ENCODE measurements at places on chromosomes 6 and 20. TPM values are rescaled to one million over a fixed set of nuclear protein-coding genes. Genes with fewer than 3 reads are reported as not detected.

- no peak for DNase-seq
Observed at GRCh38 chr20:21340991-21341697, 38.0 kb downstream of the XRN2 start.

DNA sequence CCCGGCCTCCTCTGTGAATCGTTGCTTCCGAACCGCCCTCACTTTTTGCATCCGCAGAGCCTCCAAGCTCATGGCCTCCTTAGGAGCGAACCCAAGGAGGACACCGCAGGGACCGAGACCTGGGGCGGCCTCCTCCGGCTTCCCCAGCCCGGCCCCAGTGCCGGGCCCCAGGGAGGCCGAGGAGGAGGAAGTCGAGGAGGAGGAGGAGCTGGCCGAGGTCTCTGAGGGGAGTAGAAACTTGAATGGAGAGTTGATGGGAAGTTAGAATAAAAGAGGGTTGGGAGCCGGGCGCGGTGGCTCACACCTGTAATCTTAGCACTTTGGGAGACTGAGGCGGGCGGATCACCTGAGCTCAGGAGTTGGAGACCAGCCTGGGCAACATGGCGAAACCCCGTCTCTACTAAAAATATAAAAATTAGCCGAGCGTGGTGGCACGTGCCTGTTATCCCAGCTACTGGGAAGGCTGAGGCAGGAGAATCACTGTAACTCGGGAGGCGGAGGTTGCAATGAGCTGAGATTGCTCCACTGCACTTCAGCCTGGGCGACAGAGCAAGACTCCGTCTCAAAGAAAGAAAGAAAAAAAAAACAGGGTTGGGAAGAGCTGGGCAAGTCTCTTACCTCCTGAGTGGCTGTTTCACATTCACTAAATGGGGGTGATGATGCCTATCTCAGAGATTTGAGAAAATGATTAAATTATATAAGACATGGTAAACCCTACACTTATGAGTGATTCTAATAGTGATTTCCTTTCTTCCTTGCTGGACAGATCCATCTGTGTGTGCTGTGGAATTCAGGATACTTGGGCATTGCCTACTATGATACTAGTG lies 805 bp downstream of the MSH5 start:
- DNase-seq = peak; percentile 53

- DNase-seq = no peak
Observed at GRCh38 chr20:46915575-46916257, 21.1 kb downstream of the EYA2 start.

DNA sequence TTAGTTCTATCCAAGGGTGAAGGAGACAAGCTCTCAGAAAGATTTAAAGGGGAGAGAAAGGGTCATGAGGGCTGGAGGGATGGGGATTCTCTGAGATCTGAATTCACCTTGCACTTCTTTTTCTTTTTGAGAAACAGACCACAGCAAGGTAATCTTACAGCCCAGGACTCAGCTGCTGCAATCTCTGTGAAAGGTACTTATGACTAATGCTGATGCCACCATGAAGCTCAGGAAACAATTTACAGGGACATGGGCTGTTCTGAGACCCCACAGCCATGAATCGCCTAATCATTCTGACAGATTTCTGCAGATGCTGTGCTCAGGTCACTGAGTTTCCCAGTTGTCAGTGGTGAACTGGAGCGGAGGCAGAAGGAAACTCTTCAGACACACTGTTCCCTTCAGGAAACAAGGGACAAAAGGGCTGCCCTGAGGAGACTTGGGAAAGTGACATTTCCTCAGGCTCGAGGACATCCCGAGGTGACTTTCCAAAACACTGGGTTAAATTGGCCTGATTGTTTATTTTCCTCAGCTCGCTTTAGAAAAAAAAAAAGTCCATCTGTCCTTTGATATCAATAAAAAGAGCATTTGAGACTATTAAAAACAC lies 103.8 kb upstream of the PLCB4 start:
- no peak for DNase-seq

DNA sequence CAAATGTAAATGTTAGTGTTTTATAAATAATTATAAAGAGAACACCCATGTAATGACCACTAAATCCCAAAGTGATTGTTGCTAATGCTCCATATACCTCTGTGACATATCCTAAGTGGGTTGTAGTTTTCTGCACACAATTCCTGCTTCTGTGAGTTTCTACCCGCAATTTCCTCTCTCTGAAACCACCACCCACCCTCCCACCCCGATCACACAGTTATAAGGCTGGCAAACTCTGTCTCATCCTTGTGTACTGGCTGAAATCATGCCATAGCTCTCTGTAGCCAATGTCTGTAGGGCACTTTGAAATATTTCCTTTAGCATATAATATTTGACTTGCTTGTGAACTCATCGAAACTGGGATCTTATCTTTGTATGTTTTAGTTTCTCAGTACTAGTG lies 236.6 kb downstream of the PLCB1 start:
- no peak for DNase-seq

DNA sequence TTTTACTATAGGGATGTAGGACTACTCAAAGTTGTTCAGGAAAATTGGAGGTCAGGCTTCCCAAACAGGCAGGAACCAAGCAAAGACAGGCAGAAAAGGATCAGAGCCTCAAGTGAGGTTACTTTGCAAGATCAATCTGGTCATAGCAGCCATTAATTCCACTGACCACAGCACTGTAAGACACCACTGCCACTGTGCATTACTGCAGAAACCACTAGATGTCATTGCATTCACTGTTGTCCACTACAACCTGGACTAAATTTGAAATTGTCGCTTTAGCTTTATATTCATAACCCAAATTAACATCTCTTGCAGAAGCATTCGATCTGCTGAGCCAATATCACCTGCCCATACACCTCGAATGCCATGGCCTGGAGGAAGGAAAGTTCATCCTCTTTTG lies 126.9 kb upstream of the UFL1 start:
- no peak for DNase-seq

GRCh38 chr6:157550114-157550989 lies 169.4 kb downstream of the ZDHHC14 start:
- DNase-seq = no peak

DNA sequence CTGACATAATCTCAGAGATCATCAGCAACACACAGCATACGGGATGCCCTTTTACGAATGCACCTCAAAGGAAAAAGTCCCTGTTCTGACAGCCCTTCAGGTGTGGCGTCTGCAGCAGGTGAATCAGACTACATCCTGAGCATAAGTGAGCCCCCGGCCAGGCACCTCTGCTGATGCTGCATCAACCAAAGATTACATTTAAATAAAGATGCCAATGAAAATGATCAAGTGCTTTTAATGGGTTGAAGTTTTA lies 58.7 kb downstream of the INSM1 start:
- no peak for DNase-seq

Gene FNDC11
- 0.11 TPM for total RNA-seq

Gene MARCKS
- total RNA-seq = 23.0 TPM

Gene FILIP1
- total RNA-seq = 160 TPM

DNA sequence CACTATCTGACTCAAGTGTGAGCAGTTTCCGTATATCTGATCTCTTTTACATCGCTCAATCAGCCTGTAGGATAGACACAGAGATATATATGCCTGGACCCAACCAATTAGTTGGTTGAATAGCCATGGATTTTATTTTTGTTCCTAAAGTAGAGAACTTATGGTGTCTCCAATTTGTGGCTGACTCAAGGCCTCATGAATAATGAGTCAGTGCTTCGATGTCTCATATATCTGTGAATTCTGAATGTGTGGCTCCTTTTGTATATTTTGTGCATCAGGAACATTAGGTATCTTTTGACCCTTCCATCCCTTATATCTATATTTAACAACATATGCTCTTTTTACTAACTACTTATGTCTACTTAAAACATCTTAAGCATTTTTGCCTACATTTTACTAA lies 64.5 kb downstream of the OR2B2 start:
- DNase-seq = no peak

Gene FOXF2
- total RNA-seq = 0.16 TPM

Gene IMPG1
- total RNA-seq = not detected

DNA sequence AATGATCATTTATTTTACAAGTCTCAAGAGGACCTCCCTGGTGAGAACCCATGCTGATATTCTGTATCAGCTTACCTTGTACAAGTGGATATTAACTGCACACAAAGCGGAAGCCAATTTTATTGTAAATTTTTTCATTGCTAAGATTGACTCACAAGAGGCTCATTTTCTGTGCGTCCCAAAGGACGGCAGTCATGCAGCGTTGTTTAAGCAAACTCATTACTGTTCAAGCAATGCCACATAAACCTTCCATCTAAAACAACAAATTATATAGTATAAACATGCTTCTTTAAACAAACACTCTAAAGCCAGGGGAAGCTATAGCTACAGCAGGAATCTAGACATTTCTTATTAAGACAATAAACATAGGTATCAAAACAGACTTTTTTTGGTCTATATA lies 575.3 kb downstream of the FRK start:
- DNase-seq = no peak

DNA sequence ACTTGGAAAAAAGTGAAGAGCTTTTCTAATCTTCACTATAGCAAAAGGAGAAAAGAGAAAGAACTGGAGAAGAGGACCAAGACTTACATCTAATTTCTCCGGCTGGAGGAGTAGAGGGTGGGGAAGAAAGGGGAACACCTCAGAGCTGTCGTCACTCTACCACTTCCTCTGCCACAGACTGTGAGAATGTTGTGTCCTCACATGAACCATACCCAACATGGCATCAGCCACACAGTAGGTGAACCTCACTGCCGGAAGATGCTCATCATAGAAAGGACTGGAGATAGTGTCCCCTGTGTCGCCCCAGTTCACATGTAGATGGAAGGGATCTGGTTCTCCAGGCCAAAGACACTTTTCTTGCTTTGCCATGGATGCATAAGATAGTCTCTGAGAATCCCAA lies 604.4 kb upstream of the NOX3 start:
- DNase-seq = no peak

GRCh38 chr20:45629496-45630100 lies at the start of gene WFDC10A:
TSS of gene WFDC10A (plus strand) at chr20:45629739. CDS start at chr20:45629814, 75 bp downstream.
- no peak for DNase-seq

GRCh38 chr6:139027620-139028182 lies 844 bp upstream of the ABRACL start:
- no peak for DNase-seq

Gene CDH26
- total RNA-seq = 1.6 TPM

DNA sequence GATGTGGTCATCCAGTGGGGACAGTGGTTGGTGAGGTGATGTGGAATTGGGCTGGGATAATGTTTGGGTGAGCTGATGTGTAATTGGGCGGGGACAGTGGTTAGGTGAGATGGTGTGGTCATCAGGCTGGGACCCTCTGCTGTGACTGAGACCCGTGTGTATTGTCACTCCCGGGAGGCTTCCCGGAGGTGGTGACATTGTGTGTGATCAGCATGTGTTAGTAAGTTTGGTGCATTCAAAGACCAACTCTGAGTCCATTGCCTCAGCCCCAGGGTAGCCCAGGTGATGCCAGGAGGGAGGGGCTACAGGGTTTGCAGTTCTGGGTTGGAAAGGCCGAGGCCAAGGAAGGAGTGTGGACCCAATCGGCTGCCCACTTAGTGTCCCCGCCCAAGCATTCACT lies 375.5 kb downstream of the TAF4 start:
- DNase-seq = no peak

Gene EMILIN3
- 5.6 TPM for total RNA-seq

DNA sequence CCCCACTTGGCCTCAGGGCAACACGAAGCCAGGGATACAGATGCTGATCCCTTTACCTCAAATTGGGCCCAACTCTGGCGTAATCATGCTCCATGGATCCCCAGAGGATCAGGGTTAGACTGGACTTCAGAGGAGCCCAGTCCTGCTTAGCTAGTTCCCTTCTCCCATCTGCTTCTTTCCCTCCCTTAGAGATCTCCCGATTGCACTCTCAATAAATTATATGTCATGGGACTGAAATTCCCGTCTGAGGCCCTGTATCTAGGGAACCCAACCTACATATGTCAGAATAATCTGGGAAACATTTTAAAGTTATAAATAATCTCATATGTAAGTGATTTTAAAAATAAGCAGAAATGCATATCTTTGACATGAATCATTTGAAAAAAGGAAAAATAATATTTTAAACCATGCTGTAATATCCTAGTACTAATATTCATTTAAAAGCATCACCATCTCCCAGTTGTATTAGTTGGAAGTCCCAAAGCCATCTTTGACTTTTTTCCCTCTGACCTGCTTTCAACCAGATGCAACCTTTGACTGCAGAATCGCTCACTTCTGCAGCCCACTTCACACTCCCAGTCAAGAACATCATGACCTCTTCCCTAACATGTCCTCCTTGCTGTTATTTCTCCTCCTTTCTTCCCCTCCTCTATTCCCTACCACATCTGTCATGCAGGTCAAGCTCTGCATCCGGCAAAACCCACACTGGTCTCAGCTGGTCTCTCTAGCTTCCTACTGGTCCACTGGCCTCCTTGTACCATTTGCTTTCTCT lies 393.6 kb downstream of the BTBD3 start:
- DNase-seq = no peak

DNA sequence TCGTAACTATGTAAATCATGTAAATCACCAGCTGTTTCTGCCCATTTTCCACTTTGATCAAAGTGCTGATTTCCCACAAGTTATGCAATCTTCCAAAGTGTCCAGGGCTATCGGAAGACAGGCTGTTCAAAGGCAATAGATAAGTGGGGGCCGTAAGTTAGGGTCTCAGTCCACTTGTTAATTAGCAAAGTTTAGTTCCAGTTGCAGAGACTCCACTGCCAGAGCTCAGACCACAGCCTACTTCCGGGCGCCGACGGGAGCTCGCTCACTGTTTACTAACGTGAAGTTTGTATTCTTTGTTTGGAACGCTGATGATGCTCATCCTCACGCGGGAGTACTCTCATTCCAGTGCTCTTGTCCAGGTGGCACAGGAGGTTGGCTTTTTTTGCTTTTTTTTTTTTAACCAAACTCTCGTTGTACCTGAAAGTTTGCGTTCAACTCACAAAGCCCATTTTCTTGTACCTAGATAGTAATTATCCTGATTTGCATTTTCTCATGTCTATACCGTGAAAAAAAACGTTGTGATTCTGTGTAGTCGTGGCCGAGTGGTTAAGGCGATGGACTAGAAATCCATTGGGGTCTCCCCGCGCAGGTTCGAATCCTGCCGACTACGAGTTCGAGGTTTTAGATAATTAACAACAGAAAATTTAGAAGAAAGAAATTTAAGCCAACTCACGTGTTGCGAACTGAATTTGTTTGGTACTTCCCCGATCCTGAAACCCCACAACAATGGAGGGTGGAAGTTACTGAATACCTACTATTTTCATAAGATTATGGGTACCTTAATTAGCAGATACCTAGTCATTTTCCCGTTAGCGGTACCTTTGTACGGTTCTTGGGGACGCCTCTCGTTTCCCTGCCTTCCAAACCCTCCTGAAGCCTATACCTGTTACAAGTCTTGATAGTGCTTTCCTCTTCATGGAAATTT lies 29.9 kb upstream of the ZNF184 start:
- DNase-seq = peak; percentile 77

Gene RPL10A
- total RNA-seq = 535 TPM

Gene NRN1
- 12.6 TPM for total RNA-seq

GRCh38 chr20:50126662-50127061 lies 13.7 kb upstream of the UBE2V1 start:
- no peak for DNase-seq

DNA sequence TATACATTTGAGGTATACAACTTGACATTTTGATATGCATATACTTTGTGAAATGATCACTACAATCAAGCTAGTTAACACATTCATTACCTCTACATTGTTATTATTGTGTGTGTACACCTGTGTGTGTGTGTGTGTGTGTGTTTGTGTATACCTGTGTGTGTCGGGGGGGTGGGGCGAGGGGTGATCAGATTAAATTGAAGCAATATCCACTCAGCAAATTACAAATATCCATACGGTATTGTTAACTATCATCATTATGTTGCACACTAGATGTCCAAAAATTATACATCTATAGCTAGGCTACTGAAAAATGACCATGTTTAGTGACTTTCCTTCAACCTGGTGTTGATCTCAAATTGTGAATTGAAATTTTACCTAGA lies 1.8 kb downstream of the RHAG start:
- DNase-seq = no peak

Gene DNMT3B
- total RNA-seq = 0.22 TPM

GRCh38 chr6:152954443-152954842 lies 28.4 kb downstream of the FBXO5 start:
- DNase-seq = no peak
